NCI-H446 treated with DMSO at 0.1 percent for 48 hours (cell line): ENCODE measurements at places on chromosomes 1 and 21.

DNA sequence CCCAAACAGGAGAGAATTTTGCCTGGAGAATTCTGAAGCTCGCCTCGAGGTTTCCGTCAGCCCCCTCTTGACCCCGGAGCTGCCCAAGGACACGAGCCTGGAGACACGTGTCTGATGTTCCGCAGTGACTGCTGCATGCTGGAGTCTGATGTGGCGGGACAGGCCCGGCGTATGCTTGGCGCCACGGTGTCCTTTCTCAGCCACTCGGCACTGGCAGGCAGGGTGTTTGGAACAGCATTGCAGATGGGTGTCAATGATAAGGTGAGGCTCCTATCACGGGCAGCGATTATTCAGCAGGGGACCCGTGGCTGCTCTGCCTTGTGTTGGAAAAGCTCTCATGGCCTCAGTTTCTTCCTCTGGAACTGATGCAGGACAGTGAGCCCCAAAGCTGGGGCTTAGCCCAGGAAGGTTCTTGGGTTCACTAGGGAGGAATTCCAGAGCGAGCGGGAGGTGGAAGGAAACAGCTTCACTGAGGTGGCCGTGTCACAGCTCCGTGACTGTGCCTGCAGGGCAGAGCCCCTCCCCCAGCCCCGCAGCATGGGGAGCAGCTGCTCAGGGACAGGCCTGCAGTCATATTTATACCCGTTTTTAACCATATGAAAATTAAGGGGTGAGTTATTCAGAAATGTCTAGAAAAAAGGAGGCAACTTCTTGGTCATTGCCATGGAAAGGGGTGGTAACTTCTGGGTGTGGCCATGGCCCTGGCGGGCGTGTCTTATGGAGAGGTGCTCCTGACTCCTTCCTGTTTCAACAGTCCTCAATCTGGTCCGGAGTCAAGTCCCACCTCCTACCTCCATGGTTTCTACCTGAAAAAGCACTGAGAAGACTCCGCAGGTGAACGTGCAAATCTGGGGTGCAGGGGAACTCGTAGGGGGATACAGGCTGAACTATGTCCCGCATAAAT, 123.4 kb downstream of the SIK1 start:
- DNase-seq: no peak

DNA sequence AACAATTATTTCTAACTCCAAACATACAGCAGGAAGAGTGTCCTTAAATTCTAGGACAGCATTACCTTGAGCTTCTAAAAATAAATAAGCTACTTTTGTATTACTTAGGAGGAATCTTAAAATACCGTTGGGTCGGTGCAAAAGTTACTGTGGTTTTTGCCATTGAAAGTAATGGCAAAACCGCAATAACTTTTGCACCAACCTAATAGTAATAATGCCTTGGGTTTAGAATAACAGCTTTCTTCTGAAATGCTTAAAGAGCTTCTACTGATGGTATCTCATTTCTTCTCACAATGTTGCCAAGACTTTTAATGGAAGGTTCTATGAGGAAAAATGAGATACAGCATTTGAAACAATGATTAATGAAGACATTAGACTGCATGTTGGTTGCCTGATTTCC, 179.9 kb downstream of the SEC16B start:
- no peak for DNase-seq

DNA sequence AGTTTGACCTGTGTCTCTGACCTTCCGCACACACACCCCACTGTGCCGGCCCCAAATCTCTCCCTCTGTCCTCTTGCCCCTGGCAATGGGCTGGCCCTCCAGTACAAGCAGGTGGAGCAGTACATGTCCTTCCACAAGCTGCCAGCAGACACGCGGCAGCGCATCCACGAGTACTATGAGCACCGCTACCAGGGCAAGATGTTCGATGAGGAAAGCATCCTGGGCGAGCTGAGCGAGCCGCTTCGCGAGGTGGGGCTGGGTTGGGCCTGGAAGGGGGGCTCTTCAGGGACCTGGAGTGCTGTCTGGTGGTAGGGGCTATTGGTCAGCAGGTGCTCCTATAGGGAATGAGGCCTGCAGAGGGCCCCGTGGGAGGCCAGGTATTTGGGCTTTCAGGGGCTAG, 7.8 kb downstream of the HCN3 start:
- DNase-seq: no peak

GRCh38 chr1:43274804-43275180, 5.0 kb downstream of the TMEM125 start:
- no peak for DNase-seq

- no peak for DNase-seq
Measured at GRCh38 chr1:37556712-37557196, at the start of gene DNALI1. TSS of gene DNALI1 (plus strand) at chr1:37556940. CDS start at chr1:37556995, 55 bp downstream.

DNA sequence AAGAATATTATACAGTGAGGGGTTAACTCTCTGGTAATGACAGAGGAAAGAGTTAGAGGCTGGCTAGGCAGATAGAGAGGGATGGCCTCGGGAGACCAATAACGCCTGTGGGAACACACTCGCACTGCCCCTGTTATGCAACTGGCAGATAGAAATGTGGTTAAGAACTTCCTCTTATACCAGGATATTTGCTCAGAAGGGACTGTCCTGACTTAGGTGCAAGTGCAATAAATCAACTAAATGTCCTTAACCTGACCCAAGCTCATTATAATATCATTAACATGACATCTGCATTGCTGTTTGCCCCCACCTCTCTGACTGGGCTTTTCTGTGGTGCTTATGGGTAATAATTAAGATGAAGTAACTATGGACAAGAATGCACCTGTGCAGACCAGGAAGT, 1518.0 kb downstream of the NCAM2 start:
- DNase-seq: no peak
